ENCODE measurements at places on chromosomes 7 and 10. TPM values are rescaled to one million over a fixed set of nuclear protein-coding genes. Genes with fewer than 3 reads are reported as not detected.

DNA sequence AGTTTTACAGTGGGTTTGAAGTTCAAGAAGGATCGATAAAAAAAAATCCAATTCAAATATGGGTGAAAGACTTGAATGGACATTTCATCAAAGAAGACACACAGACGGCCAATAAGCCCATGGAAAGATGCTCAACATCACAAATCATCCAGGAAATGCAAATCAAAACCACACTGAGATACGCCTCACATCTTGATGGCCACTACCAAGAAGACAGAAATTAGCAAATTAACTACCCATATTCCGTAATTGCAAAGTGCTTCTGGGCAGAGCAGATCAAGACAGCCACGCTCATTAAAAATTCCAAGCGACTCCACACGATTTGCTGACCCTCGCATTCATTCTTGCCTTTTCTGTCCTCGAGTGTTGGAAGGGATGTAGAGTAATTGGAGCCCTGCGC is 34.1 kb upstream of the PPP2R2D start:
- DNase-seq: no peak

DNA sequence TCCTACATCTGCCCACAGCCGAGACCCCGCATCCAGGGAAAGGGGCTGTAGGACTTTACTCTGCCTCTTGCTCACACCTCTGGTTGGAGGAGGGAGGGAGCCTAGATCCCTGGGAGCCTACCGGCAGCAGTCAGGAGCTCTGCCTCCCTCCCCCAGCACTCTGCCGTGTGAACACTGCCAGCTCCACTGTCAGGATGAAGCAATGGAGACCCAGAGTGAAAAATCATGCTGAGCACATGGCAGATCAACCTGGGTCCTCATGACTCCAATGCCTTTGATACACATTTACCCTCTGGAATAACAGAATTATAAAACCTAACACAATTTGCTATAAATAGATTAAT is 477.7 kb downstream of the TNS3 start:
- DNase-seq: peak; percentile 8

DNA sequence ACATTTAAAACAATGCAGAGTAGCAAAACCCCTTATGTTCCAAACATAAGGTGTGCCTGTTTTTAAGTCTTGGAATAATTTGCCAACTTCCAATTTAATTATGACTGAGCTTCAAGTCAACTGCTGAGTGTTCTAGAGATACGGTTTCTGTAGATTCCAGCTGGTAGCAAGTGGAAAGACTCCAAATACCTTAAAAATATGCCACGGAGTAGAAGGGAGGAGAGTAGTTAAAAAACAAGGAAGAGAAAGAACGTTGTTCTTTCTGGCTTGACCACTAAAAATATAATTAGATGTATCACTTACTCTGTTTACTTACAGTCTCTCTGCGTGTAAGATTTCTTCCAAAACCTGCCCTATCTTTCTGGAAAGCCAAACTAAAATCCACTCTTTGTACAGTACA is 24.5 kb upstream of the ABLIM1 start:
- no peak for DNase-seq

DNAH11 gene
- 9.3 TPM for polyA plus RNA-seq

DNA sequence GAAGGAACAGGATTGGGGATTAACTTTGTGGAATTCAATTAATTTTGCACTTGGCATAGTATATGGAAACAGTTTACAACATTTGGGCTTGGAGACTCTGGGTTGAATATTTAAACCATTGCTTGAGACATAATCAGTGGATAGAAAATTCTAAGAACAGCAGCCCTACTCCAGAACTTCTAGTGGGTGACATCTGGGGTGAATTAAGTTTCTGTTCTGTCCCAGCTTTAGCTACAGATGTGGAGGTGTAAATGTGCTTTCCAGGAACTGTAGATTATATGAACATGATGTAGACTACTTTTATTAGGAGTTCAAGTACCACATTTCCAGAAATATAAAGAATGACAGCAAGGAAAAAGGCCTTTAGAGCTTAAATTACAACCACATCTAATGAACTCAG is 51.9 kb upstream of the SKAP2 start:
- DNase-seq: no peak

DNA sequence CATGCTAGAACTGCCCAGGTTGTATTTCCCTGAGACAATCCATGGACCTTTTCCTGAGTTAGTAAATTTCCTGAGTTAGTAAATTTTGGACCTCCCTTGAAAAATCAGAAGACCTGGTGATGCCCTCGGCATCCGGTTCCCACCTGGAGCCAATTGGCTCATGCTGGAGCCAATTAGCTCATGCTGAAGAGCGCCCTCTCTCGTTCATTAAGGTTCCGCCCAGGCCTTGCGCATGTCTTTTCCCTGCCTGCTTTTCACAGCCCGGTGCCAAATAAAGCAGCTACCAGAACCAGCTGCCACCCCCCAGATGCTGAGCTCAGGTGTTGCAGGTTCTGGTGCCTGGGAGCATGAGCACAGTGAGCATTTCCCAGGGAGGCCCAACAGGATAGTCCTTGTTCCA is 96.2 kb downstream of the APBB1IP start:
- DNase-seq: peak; percentile 88

DNA sequence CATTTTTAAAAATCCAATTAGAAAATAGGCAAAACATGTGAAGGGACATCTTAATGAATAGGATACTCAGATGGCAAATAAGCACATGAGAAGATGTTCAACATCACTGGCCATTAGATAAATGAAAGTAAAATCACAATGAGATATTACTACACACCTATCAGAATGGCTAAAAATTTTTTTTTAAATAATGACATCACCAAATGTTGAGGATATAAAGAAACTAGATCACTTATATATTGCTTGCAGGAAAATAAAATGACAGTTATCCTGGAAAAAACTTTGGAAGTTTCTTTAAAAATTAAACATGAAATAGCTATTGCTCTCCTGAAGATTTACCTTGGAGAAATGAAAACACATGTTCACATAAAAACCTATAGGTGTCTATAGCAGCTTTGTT is 127.8 kb downstream of the ALOX5 start:
- no peak for DNase-seq

A1CF gene
- 0.05 TPM for polyA plus RNA-seq

PNLIP gene
- not detected for polyA plus RNA-seq

GRCh38 chr7:3399858-3400257 is 98.8 kb downstream of the SDK1 start:
- peak; percentile 95 for DNase-seq

DNA sequence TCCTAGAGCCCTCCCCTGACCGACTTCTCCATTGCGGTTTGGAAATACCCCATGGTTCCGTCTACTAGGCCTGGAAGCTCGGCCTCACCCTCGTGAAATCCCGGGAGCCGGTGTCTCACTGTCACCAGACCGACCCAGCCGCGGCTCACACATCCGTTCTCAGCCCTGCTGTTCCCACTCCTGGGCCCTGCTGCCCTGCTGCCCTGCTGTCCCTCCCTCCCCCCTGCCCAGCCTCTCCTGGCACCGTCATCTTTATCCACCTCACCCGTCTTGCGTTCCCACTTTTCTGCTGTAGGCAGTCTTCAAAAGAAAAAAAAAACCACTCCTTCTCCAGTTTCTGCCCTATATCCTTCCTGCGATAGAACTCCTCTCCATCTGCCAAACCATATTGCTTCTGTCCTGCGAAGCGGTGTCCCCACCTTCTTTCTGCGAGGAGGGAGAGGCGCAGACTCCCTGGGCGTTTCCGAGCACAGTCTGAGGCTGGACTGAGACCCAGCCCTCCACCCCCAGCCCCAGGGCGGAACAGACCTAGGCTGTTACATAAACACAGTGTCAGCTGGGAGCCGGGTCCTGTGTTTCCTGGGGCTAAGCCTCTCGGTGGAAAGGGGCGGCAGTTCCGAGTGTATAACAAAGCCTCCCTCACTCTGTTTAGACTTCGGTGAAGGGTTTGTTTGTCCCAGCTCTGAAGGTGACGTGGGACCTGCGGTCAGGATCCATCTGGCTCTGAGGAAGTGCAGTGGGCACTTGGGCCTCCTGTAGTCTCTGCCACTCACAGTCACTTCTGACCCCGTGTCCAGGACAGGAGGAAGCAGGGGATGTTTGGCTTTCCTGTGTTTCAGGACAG is 2.8 kb downstream of the AGAP3 start:
- peak; percentile 61 for DNase-seq

DNA sequence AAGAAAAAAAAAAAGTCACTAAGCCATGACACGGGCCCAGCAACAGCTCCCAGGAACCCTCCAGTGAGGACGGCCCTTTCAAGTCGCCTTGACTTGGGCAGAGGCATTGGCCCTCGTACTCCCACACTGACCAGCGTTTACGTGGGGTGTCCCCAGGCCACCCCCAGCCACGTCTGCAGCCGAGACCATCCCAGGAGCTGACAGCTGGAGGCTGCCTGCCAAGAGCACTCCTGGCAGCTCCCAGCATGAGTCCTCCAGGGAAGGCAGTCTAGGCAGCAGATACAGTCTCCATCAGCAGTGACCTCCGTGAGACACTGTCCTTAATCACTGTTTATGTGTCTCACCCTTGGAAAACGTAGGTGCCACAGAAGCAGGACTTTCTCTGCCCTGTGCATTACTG is 86.5 kb downstream of the PROSER2 start:
- no peak for DNase-seq

DNA sequence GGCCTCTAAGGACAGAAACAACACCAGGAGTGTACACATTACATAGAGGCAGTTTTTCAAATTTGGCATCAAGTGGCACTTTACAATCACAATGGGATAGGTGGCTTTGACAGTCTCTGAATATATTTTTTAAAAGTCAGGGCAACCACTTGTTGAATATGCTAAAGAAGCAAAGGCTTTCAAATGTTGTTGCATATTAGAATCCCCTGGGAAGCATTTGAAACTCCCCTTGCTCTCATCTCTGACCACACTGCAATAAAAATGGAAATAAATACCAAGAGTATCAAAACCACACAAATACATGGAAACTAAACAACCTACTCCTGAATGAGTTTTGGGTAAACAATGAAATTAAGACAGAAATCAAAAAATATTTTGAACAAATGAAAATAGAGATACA is 106.5 kb upstream of the RAB11FIP2 start:
- no peak for DNase-seq

GRCh38 chr7:137934941-137935883 is 66.7 kb downstream of the CREB3L2 start:
- DNase-seq: no peak

COL28A1 gene
- polyA plus RNA-seq: 0.70 TPM

GRCh38 chr10:45399113-45399512 is 25.1 kb downstream of the ALOX5 start:
- DNase-seq: no peak

- peak; percentile 73 for DNase-seq
These were observed 99.3 kb downstream of the ARHGAP22 start for GRCh38 chr10:48505394-48506112.

GRCh38 chr7:19852192-19852591 is 78.8 kb upstream of the TMEM196 start:
- DNase-seq: no peak

Measured in GM23338 (cell line).